ENCODE measurements at places on chromosomes 13 and 19.

DNA sequence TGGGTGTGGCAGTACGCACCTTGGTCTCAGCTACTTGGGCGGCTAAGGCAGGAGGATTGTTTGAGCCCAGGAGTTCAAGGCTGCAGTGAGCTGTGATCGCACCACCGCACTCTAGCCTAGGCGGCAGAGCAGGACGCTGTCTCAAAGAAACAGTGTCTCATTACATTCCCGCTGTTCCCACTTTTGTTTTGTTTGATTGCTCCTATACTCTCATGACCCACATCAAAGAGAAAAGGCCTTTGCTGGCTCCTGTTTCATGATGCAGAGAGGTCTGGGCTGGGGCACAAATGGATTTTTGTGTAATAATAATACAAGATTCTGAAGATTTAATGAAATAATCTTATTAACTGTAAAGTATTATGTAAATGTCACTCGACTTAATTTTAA is 85.7 kb downstream of the LACC1 start:
- no peak for DNase-seq

GRCh38 chr13:42792154-42792553 is 10.8 kb downstream of the FAM216B start:
- DNase-seq, result no peak

GRCh38 chr19:4357921-4358326 is 14.6 kb downstream of the MPND start:
- DNase-seq, result no peak

GRCh38 chr13:98509271-98510155 is 67.4 kb downstream of the STK24 start:
- peak; percentile 89 for DNase-seq

Data from GM12865 (cell line).